ENCODE measurements at places on chromosomes 5 and 9.

GRCh38 chr5:172866802-172867748 lies 33.0 kb downstream of the ERGIC1 start:
- DNase-seq = no peak

DNA sequence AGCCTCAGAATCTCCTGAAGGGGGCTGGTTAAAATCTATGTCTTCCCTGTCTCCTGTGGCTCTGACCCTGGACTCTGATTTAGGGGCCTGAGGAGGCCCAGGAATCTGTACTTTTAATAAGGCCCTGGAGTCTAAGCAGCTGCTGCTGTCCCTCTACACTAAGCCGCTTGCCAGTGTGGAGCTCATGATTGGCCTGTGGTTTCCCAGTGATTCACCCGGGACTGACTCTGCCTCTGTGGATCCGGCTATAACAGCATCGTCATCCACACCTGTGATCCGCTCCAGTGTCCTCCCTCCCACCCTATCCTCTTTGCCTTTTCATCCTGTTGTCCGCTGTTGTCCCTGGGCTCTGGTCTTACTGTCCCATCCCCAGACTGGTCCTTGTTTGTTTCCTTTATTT lies 3.7 kb downstream of the SLC31A2 start:
- DNase-seq = no peak

- DNase-seq = no peak
Observed at GRCh38 chr9:134056483-134057306, 11.1 kb downstream of the BRD3 start.

GRCh38 chr9:134407121-134407779 lies 81.0 kb downstream of the RXRA start:
- peak; percentile 99 for DNase-seq

GRCh38 chr5:142461028-142461590 lies 136.3 kb upstream of the SPRY4 start:
- DNase-seq = no peak
